Activated T-cell treated with anti-CD3 and anti-CD28 coated beads, Interleukin-2, amount 50 U/mL, for 24 hours (primary cell): ENCODE measurements at places on chromosomes 5 and 9.

DNA sequence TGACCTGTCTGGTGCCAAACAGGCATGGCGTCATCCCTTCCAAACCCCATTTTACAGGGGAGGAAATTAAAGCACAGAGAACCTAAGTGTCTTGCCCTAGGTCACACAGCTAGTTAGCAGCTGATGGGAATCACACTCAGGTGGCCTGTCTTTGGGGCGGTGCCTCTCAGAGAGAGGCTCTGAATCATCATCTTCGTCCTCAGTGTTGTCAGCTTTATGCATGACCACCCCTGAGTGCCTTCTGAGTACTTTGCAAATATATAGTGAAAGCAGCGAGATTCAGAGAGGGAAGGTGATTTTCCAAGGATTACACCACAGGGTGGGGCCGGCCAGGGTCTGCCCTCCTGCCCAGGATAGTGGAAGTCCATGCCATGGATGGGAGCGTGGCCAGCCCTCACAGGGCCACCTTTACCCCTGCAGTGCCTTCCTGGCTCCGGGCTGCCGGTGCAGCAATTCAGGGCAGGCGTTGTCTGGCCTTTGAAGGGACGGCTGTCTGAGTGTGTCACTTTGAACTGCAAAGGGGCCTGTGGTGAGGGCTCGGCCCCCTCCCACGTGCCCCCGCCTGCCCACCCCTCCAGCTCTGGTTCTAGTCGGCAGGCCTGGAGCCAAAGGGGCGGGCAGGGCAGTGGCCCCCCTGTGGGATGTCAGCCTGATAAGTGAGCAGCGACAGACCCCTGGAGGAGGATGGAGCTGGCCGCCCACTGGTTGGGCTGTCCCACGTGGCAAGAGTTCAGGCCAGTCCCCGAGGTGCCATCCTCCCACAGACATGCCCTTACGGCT lies 16.9 kb downstream of the LMX1B start:
- no peak for DNase-seq

DNA sequence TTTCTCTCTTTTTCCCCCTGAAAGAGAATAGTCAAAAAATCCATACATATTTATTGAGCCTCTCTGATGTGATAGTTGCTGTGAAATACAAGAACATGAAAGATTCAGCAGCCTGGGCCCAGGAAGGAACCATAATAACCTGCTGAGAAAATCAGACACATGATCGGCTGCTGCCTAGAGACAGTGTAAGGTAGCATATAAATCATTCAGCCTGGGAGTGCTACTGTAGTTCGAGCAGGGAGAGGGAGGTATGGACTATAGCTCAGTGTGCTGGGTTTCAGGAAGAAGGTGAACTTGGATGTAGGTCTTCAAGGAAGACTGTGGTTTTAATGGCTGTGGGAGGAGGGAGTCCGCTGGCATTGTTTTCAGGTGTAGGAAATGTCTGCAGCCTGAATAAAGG lies 469.1 kb downstream of the RAB3C start:
- no peak for DNase-seq

GRCh38 chr5:149800633-149801032 lies 70.5 kb downstream of the PPARGC1B start:
- no peak for DNase-seq

DNA sequence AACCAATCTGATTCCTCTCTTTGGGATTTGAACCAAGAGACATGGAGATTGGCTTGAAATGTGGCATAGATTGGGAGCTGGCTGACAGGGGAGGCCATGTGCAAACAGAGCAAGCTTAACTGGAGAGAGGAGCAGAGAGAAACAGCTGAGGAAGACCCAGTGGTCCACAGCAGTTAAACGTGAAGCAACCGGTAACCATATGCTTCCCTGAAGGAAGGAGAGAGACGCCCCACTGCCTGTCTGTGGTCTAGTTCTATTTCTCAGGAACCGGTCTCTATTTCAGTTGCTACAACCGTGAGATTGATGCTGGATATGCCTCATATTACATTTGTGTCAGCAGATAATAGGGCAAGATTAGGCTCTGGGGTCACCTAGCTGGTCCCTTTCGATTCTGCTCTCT lies 13.6 kb upstream of the GAS1 start:
- no peak for DNase-seq

DNA sequence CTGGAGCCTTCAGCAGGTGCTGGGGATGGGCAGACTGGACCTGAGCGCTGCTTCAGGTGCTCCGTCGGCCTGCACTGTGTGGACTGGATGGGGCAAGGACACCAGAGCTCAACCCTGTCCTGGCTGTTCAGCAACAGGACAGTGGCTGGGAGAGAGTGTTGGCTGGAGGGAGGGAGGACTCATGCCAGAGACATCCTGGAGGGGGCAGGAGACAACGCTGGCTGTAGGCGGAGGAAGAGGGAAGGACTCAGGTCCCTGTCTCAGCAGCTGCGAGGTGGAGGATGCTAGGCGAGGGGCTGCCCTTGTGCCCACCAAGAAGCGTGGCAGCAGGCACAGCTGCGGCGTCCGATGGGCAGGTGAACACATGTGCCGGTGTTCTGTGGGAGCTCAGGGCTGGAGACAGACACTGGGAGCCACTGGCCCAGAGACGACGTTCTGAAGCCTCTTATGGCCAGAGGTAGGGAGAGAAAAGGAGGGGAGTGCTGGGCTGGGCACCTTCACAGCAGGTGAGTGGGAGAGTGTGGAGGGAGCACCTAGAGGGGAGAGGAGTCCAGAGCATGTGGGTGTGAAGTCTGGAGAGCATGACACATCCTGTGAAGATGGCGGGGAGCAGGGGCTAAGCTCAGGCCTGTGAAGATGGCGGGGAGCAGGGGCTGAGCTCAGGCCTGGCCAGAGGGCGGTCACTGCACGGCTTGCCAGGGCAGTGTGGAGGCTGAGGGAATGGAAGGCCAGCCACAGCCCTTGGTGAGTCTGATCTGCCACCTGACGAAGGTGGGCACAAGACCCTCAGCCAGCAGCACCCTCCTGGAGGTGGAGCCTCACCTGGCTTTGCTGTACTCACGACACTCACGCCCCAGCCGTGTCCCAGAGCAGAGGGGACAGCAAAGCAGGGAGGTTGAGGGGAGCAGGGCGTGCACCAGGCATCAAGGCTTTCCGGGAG lies 79.1 kb upstream of the FCN1 start:
- DNase-seq, result no peak

GRCh38 chr9:124135813-124136365 lies 121.9 kb upstream of the NEK6 start:
- no peak for DNase-seq

DNA sequence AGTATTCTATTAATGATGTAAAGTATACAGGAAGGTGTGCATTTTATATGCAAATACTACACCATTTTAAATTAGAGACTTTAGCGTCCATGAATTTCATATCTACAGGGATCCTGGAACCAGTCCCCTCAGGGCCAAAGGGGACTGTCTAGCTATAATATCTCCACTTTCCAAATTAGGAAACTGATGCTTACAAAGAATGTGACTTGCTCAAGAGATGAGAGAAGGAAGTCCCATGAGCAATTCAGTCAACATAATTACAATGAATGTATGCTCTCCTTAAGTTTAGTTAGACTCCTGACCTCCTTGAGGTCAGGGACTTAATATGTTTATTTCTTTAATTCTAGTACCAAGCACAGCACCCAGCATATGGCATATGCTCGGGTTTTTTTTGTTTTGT lies 23.7 kb downstream of the NIPBL start:
- DNase-seq, result no peak

DNA sequence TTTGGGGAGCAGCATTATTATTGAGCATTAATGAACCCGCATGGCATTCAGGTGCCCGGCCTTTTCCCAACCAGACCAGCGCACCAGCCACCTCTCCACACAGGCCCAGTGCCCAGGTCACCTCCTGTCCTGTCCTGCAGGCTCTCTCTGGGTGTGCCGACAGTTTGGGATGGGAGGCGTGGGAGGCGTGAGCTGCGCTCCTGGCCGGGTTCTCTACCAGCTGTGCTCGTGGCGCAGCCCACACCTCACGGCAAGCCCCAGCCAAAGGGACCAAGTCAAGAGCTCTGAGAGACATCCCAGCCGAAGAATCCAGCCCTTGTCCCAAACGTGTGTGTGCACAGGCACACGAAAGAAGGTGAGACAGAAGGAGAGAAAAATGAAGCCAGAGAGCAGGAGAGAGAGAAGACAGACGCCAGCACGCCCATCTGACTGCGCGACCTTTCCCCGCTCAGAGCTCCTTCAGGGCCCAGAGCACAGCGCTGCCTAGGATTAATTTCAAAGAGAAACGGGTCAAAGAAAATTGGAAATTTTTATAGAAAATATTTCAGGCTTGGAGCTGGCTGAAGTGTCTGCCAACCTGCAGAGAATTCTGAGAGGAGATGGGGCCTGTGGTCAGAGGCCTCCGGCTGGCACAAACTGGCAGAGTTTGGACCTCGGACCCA lies 81.7 kb downstream of the ADAMTS2 start:
- DNase-seq, result peak; percentile 2

GRCh38 chr5:164962329-164962961 lies 1457.0 kb downstream of the MAT2B start:
- DNase-seq, result no peak

- DNase-seq, result no peak
These were observed 40.9 kb downstream of the ARHGEF28 start for GRCh38 chr5:73666891-73667290.

DNA sequence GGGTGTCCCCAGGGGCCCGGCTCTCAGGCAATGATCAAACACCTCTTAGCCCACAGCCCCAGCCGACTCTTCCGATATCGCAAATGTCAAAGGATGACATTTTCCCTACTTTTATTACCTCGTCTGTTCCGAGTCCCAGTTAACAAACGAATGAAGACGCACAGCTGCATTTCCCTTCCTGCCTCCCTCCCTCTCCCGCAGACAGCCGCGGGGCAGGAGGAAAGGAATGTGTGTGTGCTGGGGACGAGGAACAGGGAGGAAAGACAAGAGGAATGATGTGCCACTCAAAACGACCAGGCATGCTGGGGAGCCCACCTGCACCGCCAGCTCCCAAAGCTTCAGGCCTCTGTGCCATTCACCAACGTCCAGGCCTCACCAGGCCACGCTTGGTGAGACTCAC lies 125.9 kb upstream of the SARDH start:
- no peak for DNase-seq

DNA sequence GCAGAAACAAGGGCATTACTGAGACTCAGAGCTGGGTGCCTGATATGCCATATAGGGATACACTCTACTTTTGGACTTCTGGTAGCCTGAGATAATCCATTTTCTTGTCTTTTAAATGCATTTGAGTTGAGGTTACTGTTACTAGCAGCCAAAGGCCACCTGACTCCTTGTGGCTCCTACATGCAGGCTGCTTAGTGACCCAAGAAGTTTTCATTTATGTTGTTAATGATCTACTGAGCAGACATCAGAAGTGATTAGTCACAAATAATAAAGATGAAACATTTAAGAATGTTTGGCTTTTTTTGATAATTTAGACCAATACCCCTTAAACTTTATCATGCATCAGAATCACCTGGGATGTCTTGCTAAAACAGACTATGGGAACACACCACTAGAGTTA lies 171.6 kb upstream of the TRIM32 start:
- DNase-seq, result no peak

GRCh38 chr5:172065431-172066065 lies 59.1 kb upstream of the FBXW11 start:
- DNase-seq, result no peak

- DNase-seq, result no peak
These were observed 4.0 kb downstream of the TOR4A start for GRCh38 chr9:137281345-137282116.

- DNase-seq, result no peak
These were observed 484.1 kb upstream of the SEMA6A start for GRCh38 chr5:117058740-117059139.

GRCh38 chr5:7742241-7742656 lies 108.7 kb downstream of the CFAP90 start:
- DNase-seq, result no peak

GRCh38 chr5:61162832-61163567 lies 732 bp upstream of the SMIM15 start:
- DNase-seq, result no peak

GRCh38 chr9:130283539-130284248 lies 18.1 kb downstream of the HMCN2 start:
- no peak for DNase-seq

- no peak for DNase-seq
These were observed 58.9 kb upstream of the ANKH start for GRCh38 chr5:14930486-14930885.

GRCh38 chr9:27203783-27204182 lies 93.2 kb downstream of the EQTN start:
- no peak for DNase-seq

DNA sequence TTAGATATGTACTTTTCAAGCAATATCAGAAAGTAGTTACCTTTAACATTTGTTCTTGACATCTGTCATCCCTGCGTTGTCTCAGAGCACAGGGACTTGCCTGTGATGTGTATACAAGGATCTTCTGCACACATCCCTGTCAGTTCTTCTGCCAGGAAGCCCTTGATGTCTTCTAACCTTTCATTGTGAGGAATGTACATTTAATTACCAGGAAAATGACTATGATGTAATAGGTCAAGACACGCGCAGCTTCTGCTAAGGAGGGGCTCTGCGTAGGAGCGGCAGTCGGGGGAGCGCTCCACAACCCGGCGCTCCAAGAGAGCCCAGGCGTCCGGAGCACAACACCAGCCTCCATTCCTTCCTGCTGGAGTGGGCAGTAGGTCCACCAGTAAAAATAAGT lies 119.7 kb downstream of the IRX2 start:
- no peak for DNase-seq

DNA sequence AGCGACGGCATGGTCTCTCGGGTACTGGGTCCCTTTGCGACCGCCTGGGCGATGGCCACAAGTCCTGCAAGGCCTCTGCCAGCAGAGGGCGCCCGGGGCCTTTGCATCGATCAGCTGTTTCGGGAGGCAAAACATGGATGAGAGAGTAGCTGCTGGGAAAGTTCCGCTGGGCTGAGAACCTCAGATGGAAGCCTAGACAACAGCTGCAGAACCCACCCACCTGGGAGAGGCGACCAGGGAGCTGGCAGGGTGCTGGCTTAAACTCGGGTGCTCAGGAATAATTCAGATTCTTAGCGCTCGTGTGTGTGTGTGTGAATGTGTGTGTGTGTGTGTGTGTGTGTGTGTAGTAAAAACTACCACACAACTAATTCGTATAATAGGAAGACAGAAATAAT lies 50.0 kb downstream of the TRIM32 start:
- DNase-seq, result peak; percentile 65
